Stimulated activated CD8-positive, alpha-beta memory T cell treated with anti-CD3 and anti-CD28 coated beads, Interleukin-2, amount 100 ng/mL, for 1 hour (primary cell): ENCODE measurements at places on chromosomes 5 and 9.

DNA sequence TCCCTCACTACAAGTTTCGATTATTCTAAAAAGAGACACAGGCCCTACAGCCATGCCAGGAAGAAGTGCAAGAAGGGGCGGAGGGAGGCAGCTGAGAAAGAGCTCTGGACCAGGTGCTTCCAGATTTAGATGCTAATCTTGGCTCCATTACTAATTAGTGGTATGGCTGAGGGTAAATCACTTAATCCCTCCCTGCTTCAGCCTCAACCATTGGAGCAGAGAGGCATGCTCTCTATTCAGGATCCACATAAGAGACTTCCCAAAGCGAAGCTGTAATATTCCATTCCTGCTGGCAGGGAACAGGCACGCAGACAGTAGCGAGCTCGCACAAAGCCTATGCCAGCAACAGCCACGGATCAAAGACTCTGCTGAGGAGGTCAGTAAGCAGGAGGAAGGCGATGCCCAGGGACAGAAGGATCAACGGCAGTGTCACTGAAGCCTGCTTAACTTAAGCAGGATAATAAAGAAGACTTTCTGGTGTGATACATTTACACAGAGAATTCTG lies 24.2 kb downstream of the LIFR start:
- no peak for DNase-seq

DNA sequence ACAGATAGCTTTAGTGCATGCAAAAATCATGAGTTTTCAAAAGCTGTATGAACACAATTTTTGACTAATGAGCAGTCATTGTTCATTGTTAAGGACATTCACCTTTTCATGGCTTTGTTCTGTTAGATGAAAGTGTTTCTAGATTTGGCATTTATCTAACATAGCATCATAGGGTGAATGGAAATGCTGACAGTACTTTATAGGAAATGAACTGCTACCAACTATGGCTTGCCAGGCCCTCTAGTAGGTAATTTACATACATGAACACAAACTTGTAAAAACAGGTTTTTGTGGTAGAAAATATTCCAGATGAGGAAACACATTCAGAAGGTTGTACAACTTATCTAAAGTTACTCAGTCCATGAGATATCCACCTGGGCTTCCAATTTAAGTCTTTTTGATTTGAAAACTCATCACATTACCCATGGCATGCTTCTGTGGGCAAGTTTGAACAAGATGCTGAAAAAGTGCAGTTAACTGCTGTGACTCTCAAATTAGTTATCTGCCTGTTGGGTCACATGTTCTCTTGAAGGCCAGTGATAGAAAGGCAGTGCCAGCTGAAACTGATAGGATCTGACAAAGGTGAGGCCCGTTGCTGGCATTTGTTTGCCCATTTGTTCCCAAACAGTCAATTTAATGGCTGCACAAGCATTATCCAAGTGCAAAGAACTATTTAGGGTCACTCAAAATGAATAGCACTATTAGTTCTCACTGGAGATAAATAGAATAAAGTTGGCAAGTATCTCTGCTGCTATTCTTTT lies 399.1 kb downstream of the MAN2A1 start:
- no peak for DNase-seq

DNA sequence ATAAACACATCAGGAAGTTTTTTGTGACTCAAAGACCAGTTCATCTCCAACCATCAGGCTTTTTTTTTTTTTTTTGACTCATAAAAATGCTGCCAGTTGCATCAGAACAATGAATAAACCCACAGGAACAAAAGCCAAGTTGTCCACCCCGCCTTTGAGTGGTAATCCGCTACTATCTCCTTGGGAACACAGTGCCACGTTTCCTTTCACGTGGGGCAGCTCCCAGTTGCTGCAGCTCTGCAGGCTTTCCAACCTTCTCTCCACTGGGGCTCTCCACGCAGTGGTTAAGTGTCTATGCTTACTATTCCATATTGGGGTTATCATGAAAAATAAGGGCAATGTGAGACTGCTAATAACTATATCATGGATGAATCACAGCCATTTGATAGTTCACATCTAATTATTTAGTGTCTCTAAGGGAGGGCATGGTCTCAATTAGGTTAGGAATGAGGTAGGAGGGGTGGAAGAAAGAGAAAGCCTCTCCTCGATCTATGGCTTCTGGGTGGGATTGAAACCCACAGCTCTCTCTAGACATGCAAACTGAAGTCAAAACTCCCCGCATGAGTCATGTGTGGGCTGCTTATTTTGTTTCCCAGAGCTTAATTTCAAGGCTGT lies 55.8 kb upstream of the ACTBL2 start:
- DNase-seq: no peak

- DNase-seq: no peak
Measured at GRCh38 chr9:18368206-18368605, 105.7 kb upstream of the ADAMTSL1 start.

DNA sequence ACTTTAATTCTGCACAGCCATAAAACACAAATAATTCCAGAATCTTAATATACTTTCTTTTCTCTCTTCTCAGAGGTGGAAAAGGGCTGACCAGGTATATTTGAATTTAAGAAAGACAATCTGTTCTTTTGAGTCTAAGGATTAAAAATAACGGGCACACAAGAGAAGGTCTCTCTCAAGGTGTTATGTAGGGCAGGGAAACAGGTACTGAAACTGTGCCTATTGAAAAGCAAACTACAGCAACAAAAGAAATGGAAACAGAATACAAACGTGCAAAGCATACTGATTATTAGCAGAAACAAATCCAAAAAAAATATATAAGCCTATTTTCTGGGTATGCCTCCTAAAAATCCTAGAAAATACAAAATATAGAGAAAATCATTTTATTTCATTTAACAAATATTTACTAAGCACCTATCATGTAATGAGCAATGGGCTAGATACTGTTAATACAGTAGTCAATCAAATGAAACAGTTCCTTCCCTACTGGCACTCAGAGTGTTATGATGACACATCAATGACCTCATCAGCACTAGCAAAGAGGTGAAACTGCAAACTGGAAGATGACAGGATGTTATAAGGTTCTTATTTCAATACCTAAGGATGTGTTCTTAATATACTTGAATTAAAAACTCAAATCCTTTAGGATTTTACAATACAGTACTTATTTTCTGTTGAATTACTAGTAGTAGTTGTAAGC lies 87.7 kb downstream of the AUH start:
- no peak for DNase-seq

GRCh38 chr9:111896942-111897600 lies 457 bp downstream of the UGCG start:
- DNase-seq: no peak

DNA sequence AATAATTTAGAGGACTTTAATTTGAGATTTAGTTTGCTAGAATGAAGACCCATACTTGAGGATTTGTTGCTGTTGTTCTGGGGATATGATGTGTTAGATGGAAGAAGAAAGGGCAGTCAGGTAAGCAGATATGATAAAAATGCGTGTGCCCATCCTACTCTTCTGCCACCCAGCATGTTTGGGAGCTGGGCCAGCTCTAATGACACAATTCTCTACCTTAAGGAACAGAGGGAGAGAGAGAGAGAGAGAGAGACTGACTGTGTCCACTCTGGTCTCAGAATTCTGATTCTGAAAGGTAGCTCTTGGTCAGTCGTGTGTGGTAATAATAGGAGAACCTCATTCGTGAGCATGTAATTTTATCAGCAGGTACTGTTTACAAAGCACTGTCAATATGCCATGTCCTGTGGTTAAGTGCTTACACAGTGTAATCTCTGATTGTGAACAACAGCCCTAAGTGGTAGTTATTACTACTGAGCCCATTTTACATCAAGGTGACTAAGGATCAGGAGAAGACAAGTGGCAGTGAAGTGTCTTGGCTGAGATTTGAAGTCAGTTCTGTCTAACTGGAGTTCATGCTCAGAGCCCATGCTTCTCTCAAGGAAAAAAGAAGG lies 307.4 kb upstream of the SEMA6A start:
- DNase-seq: no peak

DNA sequence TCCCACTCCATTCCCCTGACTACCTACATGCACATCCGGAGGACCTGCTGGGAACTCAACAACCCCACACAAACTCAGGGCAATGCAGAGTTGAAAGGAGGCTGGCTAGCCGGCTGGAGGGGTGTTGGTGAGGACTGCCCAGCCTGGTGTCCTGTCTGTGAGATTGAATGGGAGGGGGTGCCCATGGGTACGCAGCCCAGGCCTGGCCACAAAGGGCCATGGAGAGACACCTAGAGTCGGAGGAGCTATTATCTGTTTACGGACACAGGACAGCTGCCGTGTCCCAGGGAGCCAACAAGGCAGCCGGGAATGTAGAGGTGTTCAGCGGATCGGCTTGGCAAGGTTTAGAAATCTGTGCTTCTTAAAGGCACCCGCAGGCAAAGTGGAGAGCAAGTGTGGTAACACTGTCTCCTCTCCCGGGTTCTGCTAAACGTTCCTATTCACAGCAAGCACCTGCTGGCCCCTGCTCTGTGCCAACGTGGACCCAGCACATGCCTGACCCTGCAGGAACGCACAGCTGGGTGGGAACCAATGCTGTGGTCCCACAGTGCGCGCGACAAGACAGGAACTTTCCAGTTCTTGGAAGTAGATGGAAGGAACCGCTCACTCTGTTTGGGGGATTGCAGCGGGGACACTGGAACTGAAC lies 166.7 kb downstream of the DAB2IP start:
- DNase-seq: no peak

DNA sequence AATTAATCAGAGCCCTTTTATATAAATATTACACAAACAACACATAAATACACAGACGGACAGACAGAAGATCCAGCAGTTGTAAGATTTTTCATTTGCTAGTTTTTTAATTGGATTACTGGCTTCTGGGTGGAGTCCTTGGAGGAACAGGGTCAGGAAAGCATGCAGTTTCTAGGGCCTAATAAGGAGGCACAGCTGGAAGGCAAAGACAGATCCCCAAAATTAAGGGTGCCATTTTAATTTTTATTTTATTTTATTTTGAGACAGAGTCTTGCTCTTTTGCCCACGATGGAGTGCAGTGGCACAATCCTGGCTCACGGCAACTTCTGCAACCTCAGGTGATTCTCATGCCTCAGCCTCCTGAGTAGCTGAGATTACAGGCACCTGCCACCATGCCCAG lies 49.5 kb downstream of the PTGS1 start:
- DNase-seq: no peak

DNA sequence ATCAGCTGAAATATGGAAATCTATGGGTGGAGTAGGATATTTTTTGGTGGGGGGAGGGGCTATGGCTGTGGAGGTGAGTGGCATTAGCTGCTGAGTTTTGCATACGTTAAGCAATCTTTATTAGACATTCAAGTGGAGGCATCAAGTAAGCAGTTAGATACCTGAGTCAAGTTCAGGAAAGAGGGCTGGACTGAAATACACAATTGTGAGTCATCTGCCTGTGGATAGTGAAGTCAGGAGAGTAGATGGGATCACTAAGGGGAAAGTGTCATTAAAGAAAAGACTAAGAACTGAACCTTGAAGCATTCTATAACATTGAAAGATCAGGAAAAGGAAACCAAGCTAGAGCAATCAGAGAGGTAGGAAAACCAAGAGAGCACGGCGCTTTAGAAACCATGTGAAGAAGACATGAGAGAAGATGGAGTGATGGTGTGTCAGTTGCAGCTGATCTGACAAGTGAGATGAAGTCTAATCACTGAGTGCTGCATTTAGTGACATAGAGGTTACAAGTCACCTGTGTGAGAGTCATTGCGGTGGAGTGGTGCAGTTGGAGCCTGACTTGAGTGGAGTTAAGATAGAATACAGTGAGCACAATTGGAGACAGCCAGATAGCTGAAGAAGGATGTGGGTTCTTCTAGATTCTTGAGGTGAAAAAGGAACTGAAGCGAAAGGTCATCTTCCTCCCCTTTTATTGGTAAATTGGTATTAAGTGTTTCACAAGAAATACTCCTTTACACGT lies 88.7 kb downstream of the PIP5K1B start:
- no peak for DNase-seq

DNA sequence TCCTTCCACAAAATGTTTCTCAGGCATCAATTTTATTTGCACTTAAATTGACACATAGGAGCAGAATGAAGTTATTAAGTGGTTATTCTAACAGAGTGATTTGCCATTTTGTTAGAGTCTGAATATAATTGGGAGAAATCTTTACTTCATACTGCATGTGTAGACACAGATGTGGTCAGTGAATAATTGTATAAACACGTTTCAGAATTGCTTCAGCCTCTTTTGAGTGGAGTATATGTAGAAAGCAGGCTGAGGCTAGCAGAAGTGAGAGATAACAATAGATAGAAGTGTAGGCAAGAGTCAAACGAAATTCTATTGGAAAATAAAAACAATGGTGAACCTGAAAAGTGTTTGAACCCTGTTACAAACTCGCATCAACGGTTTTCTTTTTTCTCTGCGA lies 270.7 kb downstream of the TMEM167A start:
- no peak for DNase-seq

DNA sequence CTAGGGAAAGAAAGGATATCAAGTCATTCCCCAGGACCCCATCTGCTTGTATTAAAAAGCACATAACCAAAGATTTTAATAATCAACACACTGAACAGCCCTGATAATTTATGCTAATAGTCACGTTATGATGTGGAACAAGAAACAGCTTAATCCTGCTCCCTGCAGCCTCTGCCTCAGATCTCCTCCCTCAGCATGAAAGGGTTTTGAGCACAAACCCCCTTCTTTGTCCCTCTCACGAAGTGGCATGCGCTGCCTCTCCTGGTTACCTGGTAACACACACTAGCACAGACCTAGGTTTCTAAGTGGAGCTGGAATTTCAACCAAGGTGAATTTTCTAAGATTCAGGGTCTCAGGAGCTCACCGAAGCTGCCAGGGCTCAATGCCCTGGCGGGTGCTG lies 5.1 kb downstream of the IGFBPL1 start:
- no peak for DNase-seq

- DNase-seq: no peak
Measured at GRCh38 chr5:39716532-39717028, 291.8 kb upstream of the DAB2 start.

- DNase-seq: no peak
Measured at GRCh38 chr5:170886210-170886894, 24.5 kb downstream of the RANBP17 start.

DNA sequence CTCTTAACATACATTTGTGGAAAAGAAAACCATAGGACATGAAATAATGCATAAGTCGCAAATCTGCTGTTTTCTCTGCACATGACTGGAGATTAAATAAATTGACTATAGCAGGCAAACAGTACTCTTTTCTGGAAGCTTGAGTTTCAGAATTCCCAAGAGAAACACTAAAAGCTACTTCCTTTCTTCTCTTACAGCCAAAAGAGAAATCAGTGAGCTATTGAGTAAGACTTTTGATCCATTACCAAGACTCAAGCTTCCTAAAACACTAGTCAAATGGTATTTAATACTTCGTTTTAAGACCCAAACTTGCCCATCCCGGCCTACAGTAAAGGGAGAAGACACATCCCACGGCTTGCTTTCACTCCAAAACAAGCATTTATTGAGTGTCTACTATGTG lies 335.8 kb upstream of the PUM3 start:
- DNase-seq: no peak
